CD4-positive, alpha-beta T cell treated with Interleukin-15 for 4 hours (primary cell): ENCODE measurements at places on chromosomes 12 and 14.

- no peak for DNase-seq
Measured at GRCh38 chr12:24446287-24446686, 496.8 kb upstream of the SOX5 start.

DNA sequence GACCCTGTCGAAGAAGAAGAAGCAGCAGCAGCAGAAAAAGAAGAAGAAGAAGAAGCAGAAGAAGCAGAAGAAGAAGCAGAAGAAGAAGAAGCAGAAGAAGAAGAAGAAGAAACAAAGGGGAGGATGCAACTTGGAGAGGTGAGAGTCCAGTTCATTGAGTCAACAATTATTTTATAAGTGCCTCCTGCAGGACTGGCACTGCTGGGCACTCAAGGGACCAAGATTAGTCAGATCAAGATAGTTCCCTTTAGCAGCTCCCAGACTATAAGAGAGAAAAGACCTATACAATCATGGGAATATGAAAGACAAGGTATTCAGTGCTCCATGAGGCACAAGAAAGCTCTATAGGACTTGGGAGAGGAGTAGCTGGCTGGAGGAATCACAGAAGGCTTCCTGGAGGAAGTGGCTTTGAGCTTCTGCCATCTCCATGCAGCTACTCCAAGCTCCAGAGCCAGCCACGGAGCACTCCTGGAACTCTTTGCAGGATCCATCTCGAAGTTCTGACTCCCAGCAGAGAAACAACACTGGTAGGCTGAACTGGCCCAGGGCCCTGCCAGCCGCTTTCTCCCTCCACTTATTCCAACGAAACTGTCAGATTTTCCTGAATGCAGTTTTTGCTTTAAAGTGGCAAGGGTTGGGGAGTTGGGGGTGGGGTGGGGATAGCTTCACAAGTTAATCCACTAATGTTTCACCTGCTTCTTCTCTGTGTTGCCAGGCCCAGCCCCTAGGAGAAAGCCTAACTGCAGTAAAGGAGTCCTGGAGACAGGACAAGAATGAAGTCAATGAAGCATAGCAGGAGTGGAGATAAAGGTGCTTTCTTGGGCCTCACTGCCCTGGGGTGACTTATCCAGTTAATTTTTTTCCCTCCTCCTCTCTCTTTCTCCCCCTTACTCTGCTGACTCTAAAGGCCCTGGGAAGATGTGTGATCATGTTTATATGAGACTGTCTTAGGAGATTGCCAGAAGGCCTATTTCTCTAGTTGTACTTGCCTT, 140.1 kb upstream of the PARP11 start:
- no peak for DNase-seq

- DNase-seq, result peak; percentile 63
Measured at GRCh38 chr14:98198385-98198784, 1073.6 kb downstream of the BCL11B start.

DNA sequence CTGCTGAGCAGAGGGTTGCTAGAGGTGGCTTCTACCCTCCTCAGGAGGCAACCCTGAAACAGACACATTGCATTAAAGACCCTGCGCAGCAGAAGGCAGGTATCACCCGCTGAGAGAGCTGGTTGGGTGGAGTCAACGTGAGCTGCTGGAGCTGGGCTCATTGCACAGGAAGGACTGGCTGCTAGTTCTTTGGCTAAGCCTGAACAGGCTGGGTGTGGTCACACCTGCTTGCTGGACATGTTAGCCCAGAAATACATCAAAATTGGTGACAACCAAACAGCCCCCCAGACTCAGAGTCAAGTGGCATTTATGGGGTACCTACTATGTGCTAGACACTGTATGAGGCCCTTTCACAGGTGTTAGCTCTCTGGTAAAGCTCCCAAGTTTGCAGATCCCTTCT, 33.8 kb upstream of the IRF2BPL start:
- no peak for DNase-seq

DNA sequence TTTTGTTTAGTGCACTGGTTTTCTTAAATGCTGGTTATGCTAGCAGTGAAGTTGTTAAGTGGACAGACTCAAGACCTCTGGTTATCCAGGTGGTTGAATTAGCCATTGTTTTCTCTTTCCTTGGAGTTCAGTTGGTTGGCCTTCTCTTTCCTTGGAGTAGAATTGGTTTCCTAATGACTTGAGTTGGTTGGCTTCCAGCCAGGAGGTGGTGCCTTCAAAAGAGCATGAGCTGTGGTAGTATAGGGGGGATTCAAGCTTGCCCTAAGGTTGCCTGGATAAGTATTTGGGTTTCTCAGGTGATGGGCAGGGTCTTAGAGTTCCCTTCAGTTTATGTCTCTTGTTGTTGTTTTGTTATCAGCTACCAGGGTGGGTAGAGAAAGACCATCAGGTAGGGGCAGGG, 92.5 kb downstream of the ATP23 start:
- DNase-seq, result no peak

- DNase-seq, result no peak
Measured at GRCh38 chr12:11761869-11762567, 112.5 kb downstream of the ETV6 start.

DNA sequence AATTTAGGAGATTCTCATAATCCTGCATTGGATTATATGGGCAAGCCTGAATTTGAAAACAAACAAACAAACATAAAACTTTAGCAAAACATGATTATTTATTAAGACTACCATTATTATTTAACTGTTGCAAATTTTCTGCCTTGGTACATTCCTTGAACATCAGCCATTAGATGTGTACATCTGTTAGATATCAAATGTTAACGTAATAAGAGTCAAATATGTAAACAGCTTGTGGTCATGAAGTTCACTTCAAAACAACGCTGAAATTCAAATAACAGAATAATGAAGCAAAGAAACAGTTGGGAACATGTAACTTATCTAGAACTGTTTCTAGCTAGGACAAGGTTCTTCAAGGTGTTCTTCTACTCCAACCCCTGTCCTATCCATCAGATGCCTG, 14.3 kb upstream of the TMX1 start:
- DNase-seq, result no peak

- DNase-seq, result no peak
Measured at GRCh38 chr14:44778604-44779003, 183.1 kb downstream of the KLHL28 start.

GRCh38 chr12:106747973-106748436, 26.5 kb upstream of the RIC8B start:
- DNase-seq, result peak; percentile 74

DNA sequence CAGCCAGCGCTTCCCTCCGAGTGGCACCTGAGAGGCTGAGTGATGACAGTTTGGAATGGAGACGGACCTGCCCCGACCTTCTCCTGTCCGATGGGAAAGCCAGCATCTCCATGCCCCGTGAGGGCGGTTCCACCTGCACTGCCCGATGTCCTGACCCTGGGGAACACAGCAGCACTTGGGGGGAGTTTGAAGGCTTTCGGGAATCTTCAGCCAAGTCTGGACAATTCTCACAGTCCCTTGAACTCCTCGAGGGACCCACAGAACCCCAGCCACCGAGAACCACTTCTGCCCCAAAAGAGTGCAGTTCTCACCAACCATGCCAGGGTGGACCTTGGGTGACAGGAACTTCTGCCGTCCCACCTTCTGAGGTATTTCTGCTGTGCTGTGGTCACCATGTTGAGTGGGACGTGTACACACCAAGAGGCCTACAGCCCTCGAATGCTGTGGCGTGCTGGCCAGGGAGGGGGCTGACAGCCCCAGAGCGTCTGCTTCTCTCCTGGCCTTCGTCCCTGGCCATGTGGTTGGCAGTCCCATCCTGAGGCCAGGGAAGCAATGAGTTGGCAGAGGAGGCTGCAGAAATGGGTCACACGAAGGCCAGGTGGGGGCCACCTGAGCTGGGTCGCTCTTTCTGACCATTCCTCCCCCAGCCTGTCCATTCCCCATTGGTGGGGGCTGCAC, 1.0 kb downstream of the CLBA1 start:
- DNase-seq, result no peak

- DNase-seq, result no peak
Measured at GRCh38 chr14:57976701-57977100, 110.8 kb upstream of the SLC35F4 start.

- no peak for DNase-seq
Measured at GRCh38 chr12:120367924-120368788, 808 bp downstream of the MSI1 start.

GRCh38 chr12:132352896-132353800, 23.8 kb upstream of the GALNT9 start:
- no peak for DNase-seq

- no peak for DNase-seq
Measured at GRCh38 chr12:5758347-5758746, 186.7 kb downstream of the ANO2 start.

DNA sequence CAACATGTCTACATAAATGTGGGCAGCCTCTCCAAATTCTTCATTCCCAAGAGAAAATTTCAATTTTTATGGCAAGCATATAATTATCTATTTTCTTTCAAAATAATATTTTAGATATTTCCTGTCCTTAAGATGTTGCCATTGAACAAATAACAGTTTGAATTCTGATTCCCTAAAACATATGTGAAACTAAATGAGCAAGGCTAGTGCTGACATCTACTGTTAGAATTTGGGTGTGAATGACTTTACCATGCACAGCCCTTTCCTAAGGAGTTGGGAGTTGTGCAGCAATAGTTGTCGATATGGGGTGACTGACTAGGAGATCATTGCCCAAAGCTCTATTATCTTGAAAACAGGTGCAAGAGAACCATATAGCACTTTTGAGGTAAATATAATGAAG, 108.2 kb upstream of the SLC38A4 start:
- DNase-seq, result peak; percentile 12

DNA sequence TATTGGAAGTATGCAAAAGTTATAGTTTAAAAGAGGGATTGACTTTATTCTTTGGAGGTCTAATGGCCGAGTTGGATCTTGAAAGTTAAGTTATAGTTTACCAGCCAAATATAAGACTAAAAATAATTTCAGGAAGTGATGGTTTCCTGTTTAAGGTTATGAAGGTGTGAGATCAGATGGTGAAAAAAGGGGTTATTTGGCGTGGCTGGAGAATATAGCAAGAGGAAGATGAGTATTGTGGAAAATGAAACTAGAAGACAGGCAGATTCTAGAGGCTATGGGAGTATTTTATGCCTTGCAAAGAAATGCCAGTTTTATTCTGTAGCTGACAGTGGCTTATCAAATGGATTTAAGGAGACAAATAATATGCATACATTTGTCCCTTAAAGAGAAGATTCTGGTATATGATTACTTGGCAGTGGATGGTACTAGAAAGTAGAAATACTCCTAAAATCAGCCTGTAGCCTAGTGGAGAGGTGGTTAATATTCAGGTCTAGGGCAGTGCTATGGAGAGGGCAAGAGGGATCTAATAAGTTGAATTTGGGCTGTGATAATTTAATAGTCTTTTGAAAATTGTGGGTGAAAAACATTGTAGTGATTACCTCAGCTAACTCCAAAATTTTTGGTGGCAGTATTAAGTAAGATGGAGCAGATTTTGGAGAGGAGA, 1091.8 kb upstream of the ATXN7L3B start:
- DNase-seq, result no peak

DNA sequence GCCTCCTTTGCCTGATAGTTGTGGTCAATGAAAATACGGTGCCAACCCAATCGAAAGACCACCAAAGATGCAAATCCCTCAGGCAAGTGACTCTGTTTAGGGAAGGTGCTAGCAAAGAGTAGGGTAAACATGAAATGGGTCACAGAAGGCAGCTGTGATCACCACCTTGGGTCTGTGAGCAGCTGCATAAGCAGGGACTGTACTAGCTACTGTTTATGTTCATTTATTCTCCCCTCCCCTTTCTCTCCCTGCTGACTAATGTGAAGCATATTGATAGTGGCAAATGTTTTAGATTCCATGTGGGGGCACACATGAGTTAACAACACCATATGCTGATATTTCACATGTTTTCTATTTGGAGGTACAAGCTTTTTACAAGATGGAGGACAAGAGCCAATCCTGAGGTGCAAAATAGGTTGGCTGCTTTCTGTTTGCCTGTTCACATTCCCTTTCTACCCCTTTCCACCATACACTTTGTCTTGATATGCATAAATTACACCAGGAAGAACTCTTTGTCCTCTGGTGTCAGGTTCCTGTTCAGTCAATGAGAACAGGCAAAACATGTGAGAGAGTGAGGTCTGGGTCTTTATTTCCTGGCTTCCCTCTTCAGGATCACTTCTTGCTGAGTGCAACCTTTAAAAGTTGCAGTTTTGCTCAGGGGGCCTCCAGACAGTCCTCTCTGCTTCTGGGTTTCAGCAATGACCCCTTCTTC, 71.1 kb downstream of the AVPR1A start:
- no peak for DNase-seq

DNA sequence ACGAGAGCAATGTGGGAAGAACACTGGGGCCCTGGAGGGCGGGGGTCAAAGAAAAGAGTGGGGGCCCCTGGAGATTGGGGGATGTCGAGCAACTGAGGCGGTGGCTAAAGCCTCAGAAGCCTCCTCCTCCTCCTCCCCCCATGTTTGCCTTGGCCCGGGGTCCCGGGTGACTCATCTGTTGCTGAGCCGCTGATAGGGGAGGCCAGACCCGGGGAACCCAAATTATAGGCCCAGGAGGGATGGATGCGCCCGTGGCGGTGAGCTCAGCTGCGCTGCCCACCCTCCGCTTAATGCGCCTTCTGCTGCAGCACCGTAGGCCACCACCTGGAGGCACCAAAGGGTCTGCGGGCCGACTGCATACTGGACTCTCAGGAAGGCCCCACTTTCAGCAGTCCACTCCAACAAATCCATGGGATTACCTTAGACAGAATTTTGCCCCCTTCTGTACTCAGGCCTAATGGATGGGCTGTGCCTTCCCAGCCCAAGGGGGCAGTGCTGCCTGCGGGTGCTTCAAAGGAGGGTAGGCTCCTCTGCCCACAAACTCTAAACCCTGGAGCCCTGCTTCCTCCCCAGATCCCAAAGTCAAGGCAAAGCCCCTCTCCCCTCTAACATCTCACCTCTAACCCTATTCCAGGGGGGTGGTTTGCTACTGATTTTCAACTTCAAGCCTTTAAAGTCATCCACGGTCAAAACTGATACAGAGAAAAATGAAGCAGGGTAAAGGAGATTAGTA, 2.6 kb upstream of the WNT10B start:
- no peak for DNase-seq

DNA sequence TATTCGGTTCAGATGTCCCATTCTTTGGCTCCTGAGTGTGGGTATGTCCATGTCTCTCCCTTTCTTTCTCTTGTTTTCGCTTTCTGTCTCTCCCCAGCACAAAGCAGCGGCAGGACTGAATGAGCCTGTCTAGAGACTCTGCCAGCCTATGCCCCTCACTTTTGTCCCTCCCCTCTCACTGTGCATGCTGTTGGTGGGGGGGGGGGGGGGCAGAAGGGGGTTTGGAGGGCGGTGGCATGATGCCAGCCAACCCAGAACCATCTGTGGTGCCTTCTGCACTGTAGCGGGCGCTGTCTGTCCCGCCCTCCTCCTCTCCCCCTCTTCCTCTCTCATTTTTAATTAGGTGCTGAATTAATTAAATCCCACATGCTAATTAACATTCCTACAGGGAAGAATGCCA, 17.7 kb downstream of the NGDN start:
- DNase-seq, result no peak

- DNase-seq, result no peak
Measured at GRCh38 chr12:78636231-78636855, 228.2 kb upstream of the SYT1 start.

- no peak for DNase-seq
Measured at GRCh38 chr12:46450279-46450748, 77.7 kb upstream of the SLC38A2 start.

- DNase-seq, result no peak
Measured at GRCh38 chr12:39173726-39174125, 268.3 kb upstream of the CPNE8 start.
